ENCODE measurements at places on chromosomes 2 and 18.

- H3K27ac ChIP-seq, result no peak overlapping the region
- DNase-seq, result no peak
- H3K27me3 ChIP-seq, result no peaks in the 10 kb centered on the region
- H3K4me1 ChIP-seq, result no peaks in the 10 kb centered on the region
- H3K4me3 ChIP-seq, result no peak overlapping the region
These were observed 193.4 kb downstream of the TDRD15 start for GRCh38 chr2:21317131-21317530.

DNA sequence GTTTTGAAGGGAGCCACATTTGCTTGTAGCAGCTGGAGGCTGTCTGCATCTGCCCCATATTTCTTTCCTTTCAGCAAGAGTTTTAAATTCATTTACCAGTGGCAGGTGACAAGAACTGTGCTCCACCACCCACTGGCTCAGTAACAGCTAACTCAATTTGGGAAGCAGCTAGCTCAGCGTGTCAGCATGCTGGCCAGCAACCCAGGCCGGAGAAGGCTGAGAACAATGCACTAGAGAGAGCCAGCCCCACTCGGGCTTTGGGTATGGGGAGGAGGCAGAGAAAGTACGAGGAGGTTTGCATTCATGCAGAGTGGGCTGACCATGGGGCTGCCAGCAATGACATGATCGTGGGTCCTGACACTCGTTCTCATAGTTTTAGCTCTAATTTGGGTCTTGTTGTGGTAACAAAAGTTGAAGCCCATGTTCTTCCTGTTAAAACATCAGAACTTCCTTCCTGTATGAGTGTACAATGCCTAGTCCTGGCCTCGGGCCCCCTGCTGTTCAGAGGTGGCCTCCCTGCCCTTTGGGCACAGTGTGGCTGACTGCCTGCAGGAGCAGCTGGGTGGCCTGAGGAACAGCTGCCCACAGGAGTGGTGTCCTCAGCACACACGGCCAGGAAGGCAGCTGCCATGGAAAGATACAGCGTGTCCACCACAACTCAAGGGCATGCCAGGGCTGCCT, 23.0 kb downstream of the CDC42EP3 start:
- no peaks in the 10 kb centered on the region for H3K36me3 ChIP-seq
- peak; percentile 16 for DNase-seq
- peaks cover 51% of the 10 kb centered on the region for H3K4me1 ChIP-seq
- no peaks in the 10 kb centered on the region for H3K27me3 ChIP-seq

DNA sequence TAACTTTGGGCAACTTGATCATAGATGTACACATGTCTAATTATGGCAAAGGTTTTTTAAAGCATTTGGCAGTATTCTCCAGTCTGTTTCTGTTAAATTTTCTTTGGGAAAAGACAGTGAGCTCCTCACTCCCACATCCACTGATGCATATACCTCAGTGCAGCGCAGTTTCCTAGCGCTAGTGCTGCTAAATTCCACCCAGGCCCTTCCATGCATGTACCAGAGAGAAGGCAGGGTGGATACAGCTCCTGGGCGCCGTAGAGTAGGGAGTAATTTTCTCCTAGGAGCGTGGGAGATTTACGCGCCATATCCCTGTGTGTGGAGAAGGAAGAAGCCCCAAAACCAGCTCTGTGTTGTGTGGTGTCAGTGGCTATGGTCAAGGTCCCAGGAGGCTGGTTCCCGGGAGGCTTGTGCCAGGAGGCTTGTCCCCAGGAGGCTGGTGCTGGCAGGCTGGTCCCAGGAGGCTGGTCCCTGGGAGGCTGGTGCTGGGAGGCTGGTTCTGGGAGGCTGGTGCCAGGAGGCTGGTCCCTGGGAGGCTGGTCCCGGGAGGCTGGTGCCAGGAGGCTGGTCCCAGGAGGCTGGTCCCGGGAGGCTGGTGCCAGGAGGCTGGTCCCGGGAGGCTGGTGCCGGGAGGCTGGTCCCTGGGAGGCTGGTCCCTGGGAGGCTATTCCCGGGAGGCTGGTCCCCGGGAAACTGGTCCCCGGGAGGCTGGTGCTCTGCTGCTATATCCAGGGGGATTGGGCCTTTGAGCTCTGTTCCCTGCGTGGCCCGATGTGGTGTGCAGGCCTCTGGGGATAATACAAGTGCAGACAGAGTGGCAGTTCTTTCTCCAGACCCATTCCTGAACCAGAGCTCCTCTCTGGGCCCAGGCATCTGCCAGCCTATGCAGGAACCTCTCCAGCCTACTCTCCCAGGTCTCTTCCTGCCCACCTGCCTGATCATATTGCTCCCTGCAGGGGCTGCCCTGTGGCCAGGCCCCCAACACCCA, 161.2 kb downstream of the SEPTIN10 start:
- no peak for DNase-seq
- H3K27me3 ChIP-seq, result no peaks in the 10 kb centered on the region
- no peaks in the 10 kb centered on the region for H3K4me1 ChIP-seq
- H3K4me3 ChIP-seq, result no peak overlapping the region

DNA sequence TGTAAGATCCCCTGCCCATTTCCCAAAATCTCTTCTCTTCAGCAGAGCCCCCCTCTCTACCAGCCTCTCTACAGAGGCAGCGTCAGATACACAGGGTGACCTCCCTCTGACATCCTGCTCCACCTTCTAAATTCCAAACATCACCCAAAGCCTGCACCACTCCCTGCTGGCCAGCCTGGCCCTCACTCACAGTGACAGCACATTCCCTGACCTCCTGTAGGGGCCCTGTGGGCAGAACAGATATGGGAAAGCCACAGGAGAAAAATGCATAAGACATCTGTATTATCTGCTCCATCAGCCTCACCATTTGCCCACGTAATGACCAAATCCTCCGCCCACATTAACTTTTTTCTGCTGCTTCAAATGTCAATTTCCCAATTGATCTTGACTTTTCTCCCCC, 40.6 kb downstream of the TRABD2A start:
- no peaks in the 10 kb centered on the region for H3K4me1 ChIP-seq
- H3K36me3 ChIP-seq, result no peaks in the 10 kb centered on the region
- DNase-seq, result no peak
- no peak overlapping the region for H3K4me3 ChIP-seq
- no peak overlapping the region for H3K27ac ChIP-seq
- no peaks in the 10 kb centered on the region for H3K27me3 ChIP-seq

- no peak for DNase-seq
- no peaks in the 10 kb centered on the region for H3K27me3 ChIP-seq
- H3K27ac ChIP-seq, result no peak overlapping the region
- H3K4me3 ChIP-seq, result no peak overlapping the region
- no peaks in the 10 kb centered on the region for H3K4me1 ChIP-seq
These were observed 62.7 kb downstream of the ADD2 start for GRCh38 chr2:70705160-70705850.

GRCh38 chr2:191325651-191326365, 80.6 kb downstream of the MYO1B start:
- peaks cover 9% of the 10 kb centered on the region for H3K4me1 ChIP-seq
- DNase-seq, result no peak
- no peak overlapping the region for H3K27ac ChIP-seq
- H3K27me3 ChIP-seq, result no peaks in the 10 kb centered on the region
- no peaks in the 10 kb centered on the region for H3K36me3 ChIP-seq
- no peak overlapping the region for H3K4me3 ChIP-seq

DNA sequence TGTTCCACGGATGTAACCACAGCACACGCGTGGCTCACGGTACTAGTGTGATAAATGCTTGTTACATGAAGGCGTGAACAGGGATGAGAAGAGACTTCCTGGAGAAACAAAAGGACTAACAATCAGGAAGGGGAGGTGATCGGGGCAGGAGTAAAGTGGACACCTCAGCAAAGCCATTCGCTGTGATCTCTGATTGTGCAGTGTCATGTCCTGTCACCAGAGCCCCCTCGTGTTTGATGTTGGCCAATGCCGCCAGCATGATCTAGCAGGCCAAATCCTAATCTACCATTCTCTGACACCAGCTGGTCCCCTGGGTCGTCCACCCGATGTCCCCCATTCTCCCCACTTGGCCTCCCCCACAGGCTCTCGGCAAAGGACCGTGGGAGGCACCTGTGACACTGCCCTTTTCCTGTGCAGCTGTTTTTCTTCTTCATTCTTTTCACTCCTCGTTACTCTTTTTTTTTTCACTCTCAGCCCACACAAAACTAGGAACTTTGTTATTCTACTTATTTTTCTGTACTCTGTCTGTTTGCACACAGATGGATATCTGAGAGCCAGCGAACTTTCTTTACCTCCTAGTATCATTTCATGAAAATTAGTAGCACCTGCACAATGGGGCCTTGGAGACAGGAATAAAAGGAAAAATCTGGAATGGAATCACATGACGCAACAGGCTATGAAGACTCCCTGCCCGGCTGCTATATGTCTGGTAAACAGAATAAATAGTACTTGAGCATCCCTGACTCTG, 146.8 kb downstream of the TGIF1 start:
- peak overlapping the region; percentile 98 for H3K27ac ChIP-seq
- no peaks in the 10 kb centered on the region for H3K27me3 ChIP-seq
- H3K36me3 ChIP-seq, result no peaks in the 10 kb centered on the region
- H3K4me3 ChIP-seq, result peak overlapping the region; percentile 65
- no peak for DNase-seq

GRCh38 chr2:20184067-20184938, 40.6 kb downstream of the SDC1 start:
- no peaks in the 10 kb centered on the region for H3K27me3 ChIP-seq
- H3K4me1 ChIP-seq, result peaks cover 32% of the 10 kb centered on the region
- no peaks in the 10 kb centered on the region for H3K36me3 ChIP-seq
- H3K27ac ChIP-seq, result peak overlapping the region; percentile 72
- DNase-seq, result no peak

- H3K4me1 ChIP-seq, result peaks cover 11% of the 10 kb centered on the region
- peaks cover 4% of the 10 kb centered on the region for H3K36me3 ChIP-seq
- no peaks in the 10 kb centered on the region for H3K27me3 ChIP-seq
- DNase-seq, result no peak
These were observed 68.7 kb upstream of the ZFP36L2 start for GRCh38 chr2:43294973-43295603.

DNA sequence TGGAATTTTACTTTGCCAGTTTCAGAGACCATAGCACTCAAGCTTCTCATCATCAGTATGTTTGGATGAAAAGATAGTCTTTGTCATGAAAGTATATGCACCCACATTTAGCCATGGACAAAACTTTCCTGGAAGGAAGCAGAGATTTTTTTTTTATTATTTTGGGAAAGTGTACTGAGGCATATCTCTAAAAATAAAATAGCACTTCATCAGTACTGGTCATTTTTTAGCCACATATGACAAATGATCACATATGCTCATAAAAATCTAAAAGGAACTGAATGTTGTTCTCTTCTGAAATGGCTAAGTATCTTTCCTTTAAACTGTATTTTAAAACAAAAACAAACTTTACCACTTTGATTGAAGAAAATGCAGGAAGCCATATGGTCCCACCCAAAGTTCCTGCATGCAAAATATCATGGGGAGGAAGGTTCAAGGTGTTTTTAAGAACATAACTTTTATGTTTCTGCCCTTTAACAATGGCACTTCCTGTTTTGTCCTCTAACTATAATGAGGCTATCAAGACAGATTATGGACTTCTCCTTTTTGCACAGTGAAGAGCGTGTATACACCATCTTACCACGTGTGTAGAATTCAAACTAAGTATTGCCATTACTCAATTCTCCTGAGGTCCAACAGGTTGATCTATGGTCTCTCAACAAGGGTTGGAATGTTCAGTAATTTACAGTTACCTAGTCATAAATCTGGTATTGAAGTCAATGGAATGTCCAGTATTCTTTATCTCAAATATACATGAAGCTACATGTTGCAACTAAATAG, 77.1 kb upstream of the SLC39A10 start:
- no peak overlapping the region for H3K27ac ChIP-seq
- peaks cover 6% of the 10 kb centered on the region for H3K4me1 ChIP-seq
- DNase-seq, result no peak
- no peaks in the 10 kb centered on the region for H3K27me3 ChIP-seq
- no peaks in the 10 kb centered on the region for H3K36me3 ChIP-seq

- no peaks in the 10 kb centered on the region for H3K4me1 ChIP-seq
- no peak overlapping the region for H3K27ac ChIP-seq
- DNase-seq, result no peak
- no peak overlapping the region for H3K4me3 ChIP-seq
These were observed 757.7 kb downstream of the EPHA4 start for GRCh38 chr2:220814441-220814840.

DNA sequence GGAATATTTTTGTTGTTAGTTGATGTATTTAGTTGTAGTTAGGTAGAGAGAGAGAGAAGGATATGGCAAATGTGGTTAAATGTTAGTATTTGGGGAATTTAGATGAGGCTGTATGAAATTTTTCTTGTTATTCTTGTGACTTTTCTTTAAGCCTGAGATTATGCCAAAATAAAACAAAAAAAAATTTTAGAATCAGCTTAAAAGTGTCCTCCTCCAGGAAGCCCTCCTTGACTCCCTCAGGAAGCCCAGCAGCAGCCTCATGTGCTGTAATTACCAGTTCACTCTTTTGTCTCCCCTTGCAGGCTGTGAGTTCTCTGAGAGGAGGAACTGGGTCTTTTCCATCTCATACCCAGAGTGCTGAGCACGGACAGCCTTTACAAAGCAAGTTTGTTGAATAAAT, 243.5 kb downstream of the TFCP2L1 start:
- H3K36me3 ChIP-seq, result no peaks in the 10 kb centered on the region
- H3K27ac ChIP-seq, result no peak overlapping the region
- no peak for DNase-seq
- H3K27me3 ChIP-seq, result no peaks in the 10 kb centered on the region
- H3K4me1 ChIP-seq, result peaks cover 9% of the 10 kb centered on the region

DNA sequence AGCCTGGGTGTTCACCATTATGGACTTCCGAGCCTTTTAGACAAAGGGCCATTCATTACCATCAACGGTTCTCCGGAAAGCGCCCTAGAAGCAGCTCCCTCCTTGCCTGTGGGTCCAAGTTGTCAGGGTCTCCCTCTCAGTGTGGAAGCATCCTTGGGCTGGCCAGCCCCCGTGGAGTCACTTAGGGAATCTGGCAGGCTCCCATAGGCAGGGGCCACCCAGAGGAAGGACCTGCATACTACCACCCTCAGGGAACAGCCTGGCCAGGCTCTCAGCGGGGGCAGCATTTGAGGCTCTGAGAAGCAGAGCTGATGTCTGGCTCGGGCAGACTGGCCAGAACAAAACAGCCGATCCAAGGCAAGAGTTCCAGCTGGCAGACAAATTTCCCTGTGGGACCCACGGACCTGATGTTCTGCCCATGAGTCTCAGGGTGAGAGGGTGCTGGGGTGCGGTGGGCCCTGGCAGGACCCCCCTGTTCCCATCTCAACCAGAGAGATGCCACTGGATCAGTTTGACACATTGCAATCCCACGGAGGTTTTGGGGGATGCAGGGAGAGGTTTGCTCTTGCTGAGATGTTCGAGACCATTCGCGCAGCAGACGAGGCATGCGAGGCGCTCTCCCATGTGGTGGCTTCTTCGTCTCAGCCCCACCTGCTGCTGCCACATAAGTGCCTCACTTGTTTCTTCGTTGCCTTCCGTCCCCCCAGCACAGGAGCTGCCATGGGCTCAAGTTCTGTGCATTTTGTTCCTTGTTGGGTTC, 56.9 kb downstream of the ACKR3 start:
- no peak for DNase-seq
- no peaks in the 10 kb centered on the region for H3K36me3 ChIP-seq

DNA sequence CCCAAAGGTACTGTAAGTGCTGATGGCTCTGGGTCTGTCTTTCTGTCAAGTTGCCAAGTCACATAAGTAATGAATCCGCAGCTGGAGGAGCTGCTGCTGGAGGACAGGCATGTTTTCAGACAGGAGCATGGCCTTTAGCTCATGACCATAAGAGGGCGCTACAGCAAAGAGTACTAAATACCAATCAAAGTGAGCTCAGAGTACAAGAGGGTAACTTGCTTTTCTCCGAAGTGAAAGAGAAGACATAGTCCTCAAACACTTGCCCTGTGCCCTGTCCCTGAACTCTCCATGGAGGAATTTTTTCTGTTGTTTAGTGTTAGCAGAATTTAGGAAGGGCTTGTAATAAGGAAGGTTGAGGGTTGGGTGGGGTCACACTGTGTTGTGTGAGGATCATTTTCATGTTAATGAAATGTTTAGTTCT, 58.0 kb upstream of the EML6 start:
- peaks cover 6% of the 10 kb centered on the region for H3K36me3 ChIP-seq
- H3K27me3 ChIP-seq, result no peaks in the 10 kb centered on the region
- H3K4me3 ChIP-seq, result no peak overlapping the region
- peaks cover 30% of the 10 kb centered on the region for H3K4me1 ChIP-seq
